ENCODE measurements at places on chromosomes 6 and 20. TPM values are rescaled to one million over a fixed set of nuclear protein-coding genes. Genes with fewer than 3 reads are reported as not detected.

BNIP5 gene
- not detected for polyA plus RNA-seq

MRPL2 gene
- 50.9 TPM for polyA plus RNA-seq

DNA sequence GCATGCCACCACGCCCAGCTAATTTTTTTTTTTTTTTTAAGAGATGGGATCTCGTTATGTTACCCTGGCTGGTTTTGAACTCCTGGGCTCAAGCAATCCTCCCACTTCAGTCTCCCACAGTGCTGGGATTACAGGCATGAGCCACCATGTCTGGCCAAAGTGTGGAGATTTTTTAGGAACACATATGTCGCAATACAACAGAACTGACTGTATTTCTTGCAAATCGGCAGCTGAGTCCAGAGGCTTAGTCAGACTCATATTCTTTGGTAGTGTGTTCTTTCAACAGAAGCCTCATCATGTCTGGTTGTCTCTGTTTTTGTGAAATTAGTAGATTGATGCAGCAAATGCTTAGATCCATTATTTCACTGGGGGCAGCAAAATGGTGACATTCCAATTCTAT is 23.9 kb upstream of the CD164 start:
- no peak for DNase-seq

- DNase-seq, result no peak
Measured at GRCh38 chr6:144756469-144756868, 471.3 kb downstream of the UTRN start.

Measured in A549 (cell line).